ENCODE measurements at places on chromosomes 16 and 17.
A peak's percentile ranks its signal among the peaks of the same experiment; 100 is the strongest.

- no peak for DNase-seq
These were observed 26.0 kb downstream of the TK2 start for GRCh38 chr16:66523861-66524354.

DNA sequence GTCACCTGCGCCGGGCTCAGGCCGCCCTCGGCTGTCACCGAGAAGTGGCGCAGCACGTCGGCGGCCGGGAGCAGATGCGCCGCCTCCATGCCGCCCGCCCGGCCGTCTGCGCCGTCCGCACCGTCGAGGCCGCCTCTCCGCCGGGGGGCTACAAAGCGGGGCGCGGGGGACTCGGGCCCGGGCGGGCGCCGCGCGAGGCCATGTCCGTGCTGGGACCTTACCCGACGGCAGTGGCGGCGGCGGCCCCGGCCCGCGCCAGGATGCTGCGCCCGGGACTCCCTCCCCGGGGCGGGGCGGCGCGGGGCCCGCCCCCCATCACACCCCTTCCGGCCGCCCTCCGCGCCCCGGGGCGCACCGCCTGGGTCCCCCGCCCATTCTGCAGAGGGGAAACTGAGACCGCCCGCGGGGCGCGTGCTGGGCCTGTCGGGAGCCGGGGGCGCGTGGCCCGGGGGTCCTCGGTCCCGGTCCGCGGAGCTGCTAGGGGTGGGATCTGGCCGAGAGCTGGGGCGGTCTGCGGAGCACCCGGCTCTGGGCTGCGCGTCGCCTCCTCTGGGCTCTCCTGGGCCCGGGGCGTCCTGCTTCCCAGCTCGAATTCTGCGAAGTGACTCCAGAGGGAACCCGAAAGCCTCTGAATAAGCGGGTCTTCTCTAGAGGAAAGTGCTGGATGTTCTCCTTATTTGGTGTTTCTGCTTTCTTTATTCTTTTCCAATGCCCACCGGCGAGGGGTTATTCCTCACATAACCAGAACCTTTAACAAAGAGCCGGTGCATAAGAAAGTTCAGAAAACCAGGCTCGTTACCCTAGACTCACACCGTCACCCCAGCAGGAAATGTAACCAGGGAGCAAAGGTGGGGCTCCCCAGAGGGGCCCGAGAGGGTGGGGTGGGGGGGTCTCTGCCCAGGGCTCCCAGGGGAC, at the start of gene ATP2A3:
Gene ATP2A3, minus strand, starts transcription at position 235 of the 915 bp plus-strand sequence. Its CDS starts 146 bp downstream, at position 89.
- peak; percentile 48 for DNase-seq

DNA sequence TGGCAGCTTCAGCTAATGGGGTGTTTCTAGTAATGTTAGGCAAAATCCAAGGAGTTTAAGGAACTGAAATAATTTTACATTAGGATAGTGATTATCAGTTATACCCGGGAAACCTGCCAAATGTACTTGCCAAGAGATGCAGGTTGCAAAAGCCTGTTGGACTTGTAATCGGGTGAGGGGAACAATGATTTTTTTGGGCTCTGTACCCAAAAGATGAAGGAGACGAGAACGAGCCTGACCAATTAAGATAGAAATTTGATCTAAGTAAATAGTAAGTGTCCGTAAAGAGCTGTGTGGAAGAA, 56.3 kb upstream of the ARL4D start:
- DNase-seq, result no peak

DNA sequence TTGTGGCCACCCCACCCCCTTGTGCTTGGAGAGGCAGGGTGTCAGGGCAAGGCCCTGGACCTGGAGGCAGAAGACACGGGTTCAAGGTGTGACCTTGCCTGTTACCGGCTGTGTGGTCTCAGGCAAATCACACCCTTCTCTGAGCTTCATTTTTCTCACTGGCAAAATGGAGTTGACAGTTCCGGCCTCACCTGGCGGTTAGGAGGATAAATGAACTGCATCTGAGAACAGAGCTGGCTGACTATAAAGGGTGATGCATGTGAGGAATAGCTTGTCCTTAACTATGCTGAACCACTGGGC, 4.2 kb upstream of the MEOX1 start:
- no peak for DNase-seq

DNA sequence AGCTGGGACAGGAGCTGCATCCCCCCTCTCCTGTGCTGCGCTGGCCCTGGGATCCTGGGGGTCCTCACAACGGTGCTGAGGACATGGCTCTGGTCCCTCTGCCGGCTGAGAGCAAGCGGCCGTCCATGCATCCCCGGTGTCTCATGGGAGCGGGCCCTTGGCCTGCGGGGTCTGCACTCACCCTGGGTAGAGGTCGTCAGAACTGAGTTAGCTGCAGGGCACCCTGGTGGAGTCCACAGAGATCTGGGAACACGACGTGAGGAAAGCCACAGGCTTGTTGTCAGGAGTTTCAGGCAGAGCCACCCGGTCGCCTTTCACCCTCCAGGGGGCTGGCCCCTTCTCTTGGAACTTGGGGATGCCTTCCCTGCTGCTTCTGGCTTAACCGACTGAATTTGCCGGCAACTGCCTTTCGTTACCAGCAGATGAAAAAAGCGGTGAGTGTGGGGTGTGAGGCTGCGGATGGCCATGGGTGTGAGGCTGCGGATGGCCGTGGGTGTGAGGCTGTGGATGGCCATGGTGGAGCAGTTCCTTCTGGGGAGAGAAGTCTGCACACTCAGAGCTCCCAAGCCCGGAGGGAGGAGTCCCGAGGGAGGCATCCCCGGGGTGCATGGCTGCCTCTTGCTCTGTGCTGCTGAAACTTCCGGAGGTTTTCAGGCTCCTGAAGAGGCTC, 81.7 kb downstream of the LMF1 start:
- DNase-seq, result no peak

Data from suppressor macrophage (primary cell).